ENCODE measurements at places on chromosomes 7 and 10.

DNA sequence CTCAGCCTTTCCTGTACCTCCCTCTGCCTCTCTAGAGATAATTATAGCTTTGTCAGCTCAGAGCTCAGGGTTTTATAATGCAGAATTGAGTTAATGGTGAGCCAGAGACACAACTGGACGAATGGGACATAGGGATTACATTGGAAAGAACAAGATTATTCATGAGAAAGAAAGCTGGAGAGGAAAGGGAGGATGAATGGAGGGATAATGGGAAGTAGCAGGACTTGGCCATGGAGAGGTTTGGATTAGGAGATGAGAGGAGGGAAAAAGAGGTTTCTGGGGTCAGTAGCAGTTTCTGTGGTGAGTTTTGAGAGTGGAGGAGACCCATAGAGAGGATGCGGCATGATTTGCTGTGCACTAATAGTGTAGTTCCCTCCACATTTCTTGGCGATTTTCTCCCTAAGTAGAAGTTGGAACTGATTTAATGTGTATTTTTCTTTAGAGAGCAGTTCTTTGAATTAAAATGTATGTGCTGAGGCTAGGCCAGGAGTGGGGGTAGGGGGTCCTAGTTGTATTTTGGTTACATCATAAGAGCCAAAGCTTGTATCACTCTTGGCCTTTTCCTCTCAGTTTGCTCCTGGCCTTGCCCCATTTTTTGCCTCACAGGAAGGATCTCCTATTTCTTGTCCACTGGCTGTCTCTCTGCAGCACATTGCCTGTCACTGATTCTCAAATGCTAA, 107.4 kb downstream of the MKX start:
- DNase-seq = no peak

GRCh38 chr7:27242555-27243339, at the start of gene EVX1:
EVX1 (plus strand) TSS chr7:27242802; CDS start chr7:27243031, 229 bp downstream.
- peak; percentile 21 for DNase-seq

DNA sequence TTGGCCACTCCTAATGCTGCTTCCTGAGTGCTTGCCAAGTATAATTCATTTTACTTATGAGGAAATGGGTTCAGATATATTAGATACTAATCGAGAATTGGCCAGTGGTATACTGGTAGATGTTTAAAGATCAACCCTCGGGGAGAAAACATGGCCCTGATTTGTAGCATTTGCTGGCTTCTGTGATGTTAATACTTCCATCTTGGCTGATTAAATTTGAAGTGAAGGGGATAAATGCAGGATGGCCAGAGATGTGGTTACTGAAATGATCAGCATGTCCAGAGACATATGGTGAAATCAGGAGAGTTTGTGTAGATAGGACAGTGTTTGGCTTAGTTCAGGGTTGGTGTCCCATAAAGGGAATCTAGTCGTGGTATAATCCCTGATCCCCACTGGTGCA, 11.2 kb downstream of the UBE2D4 start:
- no peak for DNase-seq

GRCh38 chr7:604884-605531, 85.4 kb upstream of the PDGFA start:
- no peak for DNase-seq

- peak; percentile 20 for DNase-seq
These were observed 21.9 kb downstream of the SND1 start for GRCh38 chr7:127673902-127674301.

DNA sequence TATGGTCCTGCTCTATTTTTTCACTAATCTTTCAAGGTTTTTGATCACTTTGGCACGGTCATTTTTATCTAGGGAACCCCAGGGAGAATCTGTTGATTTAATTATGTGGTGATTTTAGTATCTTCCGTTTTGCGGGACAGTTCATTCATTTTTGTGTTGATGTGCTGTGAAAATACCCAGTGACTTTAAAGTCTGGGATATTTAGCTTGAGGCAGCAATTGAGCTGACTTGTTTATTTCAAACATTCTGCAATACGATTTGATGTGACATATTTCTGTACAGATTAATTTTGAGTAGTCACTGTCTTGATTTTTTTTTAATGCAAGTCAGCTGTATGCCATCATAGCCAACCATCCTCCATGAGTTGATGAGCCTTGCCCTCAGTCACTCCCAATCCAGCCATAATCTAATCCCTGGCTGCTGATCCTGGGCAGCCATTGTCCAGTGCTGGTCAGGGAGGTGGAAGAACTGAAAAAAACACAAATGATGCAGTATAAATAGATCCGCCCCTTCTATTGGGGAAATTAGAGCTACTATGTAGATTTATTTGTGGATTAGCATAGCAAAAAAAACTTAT, 183.4 kb downstream of the CCSER2 start:
- no peak for DNase-seq

DNA sequence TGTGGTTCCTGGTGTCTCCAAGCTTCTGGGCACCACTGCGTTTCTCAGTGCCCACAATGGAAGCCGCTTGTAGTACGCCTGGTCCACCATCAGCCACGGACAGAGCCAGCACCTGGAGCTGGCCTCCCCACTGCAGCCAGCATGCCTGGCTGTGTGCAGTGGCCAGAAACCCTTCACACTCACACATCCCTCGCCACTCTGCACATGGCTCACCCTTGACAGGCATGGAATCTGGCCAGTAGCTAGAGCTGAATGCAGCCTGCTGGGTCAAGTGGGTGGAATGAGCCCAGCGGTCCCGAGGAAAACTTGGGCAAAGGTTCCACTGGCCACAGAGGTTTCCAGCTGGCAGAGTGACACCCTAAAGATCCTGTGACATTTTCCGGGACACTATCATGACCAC, 146.0 kb upstream of the ADO start:
- DNase-seq = no peak

- no peak for DNase-seq
These were observed 60.1 kb upstream of the ELN start for GRCh38 chr7:73967832-73968290.

GRCh38 chr7:143882604-143883078, 19.3 kb downstream of the TCAF1 start:
- peak; percentile 59 for DNase-seq

DNA sequence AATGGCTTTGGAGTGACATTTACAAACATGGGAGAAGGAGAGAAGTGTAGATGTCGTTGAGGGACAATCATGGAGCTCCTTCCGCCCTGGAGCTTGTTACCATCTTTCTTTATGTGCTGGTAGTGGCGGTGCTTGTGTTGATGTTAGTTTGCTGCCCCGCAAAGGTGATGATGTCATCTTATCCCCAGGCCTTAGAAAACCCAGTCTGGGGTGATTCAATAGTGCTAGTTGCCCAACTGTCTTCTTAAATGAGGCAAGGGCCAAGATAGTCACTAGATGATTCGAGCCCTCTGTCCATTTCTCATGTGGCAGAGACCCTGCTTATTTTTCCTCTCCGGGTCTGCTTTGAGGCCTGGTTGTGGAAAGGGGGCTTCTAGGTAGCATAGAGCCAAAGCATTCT, 277.4 kb downstream of the CCSER2 start:
- peak; percentile 2 for DNase-seq

DNA sequence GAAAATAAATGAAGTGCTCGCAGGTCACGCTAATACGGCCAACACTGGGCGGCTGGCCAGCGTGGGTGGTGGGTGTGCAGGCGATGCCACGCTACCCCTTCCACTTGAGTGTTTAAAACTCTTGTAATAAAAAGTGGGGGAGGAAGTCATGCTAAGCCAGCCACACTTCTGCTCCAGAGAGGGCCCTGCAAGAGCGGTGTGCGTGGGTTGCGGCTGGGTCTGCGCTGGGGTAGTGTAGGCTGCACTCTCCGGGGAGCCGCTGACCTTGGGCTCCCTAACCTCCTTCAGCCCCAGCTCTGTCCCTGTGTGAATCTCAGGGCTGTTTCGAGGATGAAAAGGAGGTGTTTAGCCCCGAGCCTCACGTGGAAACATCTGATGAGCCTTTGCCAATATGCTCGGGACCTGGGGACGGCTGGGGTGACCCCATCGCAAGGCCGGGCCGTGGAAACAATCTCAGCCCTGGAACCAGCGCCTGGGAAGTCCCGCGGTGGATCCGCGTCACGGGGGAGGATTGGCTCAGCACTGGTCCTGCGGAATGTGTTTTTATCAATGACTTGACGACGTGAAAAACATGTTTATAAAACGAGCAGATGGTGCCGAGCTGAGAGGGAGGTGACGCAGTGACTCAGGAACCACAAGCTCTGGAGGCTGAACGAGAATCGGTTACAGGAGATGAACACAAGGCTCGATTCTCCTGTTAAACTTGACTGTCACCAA, 278.5 kb downstream of the DNAJB6 start:
- peak; percentile 77 for DNase-seq

DNA sequence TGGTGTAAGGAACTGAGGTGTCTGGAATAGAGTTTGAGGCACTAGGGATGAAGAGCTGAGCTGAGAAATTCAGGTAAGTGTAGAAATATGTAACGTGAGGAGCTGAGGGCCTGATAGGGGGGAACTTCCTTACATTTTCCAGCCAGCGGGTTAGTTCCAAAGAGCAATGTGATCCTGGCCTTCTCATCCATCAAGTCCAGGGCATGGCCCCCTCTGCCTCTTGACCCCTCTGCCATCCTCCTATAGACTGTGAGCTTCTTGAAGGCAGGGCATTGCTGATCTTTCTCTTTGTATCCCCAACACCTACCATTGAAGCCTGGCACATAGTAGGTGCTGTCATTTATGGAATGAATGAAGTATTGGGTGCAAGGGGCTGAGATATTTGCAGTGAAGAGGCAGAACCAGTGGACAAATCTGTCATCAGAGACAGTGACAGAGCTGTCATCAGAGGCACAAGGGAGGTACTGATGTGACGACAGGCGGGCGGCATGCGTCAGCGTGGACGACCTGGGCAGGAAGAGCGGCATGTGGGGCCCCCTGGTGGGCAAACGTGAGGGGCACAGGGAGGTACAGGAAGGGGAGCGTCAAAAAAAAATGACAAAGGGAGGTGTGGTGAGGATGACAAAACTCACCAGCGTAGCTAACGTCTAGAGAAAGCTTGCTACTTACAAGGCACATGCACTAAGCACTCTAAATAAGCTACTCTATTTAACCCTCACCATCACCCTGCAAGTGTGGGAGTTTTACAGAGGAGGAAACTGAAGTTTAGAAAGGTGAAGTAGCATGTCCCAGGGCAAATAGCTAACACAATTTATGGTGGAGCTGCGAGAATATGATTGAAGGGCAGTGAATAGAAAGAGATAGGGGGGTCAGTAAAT, 5.2 kb upstream of the CAMK2G start:
- DNase-seq = peak; percentile 79

DNA sequence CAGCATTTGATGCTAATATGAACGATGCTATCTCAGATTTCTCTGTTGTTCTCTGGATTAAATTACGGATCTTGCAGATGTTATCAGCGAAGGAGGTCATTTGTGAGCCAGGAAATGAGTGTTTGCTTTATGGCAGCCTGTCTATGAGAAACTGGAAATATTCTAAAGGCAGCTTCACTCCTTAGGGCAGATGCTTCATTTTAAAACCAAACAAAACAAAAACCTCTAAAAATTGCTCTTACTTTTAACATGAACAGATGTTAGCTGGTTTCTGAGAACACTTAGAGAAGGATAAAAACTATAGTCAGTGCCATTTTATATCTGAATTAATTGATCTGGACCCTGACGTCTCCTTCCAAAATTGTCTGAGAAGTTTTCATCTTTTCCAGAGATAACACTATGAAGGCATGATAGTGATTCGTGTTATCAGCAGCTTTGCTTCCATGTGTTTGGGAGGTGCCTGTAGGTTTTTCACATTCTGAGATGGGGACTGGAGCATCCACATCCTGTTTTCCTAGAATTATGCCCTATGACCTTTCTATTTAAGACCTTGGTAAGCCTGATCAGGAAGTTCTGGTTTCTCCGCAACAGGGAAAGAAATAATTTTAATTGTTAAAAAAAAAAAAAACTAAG, 53.1 kb downstream of the CPED1 start:
- DNase-seq = peak; percentile 37

GRCh38 chr10:4670737-4671136, 155.3 kb upstream of the AKR1E2 start:
- DNase-seq = peak; percentile 58

GRCh38 chr7:98423043-98423442, 22.2 kb upstream of the BAIAP2L1 start:
- DNase-seq = peak; percentile 55
